Activated T-helper 1 cell treated with Interleukin-2 at 50 U/mL for 16 hours (primary cell): ENCODE measurements at places on chromosomes 13 and 19.

DNA sequence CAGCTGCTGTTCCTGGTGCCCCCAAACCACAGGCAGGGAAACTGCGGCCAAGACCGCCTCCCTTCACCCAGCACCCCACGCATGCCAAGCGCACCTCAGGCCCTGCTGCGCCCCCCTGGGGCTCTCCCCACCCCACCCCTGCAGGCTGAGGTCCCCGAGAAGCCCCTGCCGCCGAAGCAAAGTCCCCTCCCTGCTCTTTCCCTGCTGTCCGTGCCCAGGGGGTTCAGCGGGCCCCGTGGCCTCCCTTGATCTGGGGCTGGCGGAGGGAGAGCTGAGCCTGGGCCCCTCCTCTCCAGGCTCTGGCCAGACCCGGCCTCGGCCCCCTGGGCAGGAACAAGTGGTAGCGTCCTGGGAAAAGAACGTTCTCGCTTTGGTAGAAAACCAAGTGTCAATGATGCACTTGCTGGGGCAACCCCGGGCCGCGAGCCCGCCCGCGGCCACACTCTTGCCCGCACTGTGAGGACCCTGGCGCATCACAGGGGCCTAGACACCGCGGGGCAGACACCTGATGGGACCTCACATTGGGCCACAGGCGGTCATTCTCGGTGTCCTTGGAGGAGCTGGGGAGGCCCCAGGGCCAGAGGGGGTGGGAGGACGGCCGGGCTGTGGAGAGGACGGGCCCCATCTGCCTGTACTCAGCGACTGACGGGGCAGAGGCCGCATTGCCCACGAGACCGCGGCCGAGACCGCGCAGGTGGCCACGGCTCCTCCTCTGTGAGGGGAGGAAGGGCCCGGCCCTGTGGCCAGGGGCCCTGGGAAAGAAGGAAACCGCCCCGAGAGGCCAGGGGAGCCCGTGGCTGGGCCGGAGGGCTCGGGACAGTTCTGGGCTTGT lies 29.0 kb downstream of the GPX4 start:
- no peak for DNase-seq

DNA sequence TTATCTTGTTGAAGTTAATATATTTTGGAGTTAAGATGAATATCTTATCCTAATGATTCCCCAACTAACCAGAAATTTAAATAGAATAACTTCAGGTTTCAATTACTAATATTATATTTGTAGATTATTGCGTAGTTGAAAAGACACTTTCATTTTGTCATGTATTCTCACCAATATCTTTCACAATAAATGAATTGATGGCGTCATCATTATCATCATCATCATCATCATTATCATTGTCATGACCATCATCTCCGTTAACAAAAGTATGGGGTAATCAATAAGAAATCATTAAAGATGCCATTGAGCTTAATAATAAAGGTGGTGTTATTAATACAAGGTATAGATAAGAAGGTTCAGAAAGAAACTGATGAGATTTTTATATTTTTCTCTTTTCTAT lies 768.8 kb upstream of the SLC10A2 start:
- no peak for DNase-seq

GRCh38 chr19:13848340-13848677 lies 28.6 kb upstream of the NANOS3 start:
- no peak for DNase-seq

DNA sequence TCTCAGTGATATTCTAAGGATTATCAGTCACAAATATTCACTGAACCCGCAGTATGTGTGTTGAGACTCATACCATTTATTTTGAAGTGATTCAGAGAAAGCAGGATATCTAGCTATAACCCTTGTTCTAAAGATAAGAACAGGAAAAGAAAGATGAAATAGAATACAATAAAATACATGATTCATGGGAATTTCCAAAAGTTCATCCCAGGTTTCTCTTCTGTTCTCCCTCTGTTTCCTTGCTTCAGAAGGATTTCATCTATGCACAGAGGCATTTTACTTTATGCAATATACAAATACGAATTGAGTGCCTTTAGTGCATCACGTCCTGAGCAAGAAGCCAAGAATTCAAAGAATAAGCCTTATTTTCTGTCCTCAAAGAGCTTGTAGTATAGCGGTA lies 274.4 kb upstream of the GPC6 start:
- DNase-seq = no peak

DNA sequence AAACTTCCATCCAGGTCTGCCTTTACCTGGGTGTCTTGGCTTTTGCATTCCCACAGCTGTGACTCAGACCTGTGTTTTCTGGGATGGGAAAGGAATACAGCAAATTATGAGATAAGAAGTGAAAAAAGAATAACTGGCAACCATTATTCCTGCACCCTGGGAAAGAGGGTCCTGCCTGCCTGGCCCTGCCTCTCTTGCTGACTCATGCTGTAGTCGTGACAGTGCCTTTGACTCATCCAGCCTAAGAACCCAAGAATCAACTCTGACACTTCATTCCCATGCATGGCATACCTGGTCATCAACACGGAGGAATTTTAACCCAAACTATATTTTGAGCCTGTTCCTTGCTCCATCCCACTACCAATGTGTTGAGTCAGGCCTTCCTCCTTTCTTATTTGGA lies 185.4 kb upstream of the SERP2 start:
- DNase-seq = no peak

GRCh38 chr13:37769078-37769477 lies 100.5 kb downstream of the TRPC4 start:
- no peak for DNase-seq

- DNase-seq = no peak
These were observed 24.3 kb downstream of the LEUTX start for GRCh38 chr19:39802958-39803357.

DNA sequence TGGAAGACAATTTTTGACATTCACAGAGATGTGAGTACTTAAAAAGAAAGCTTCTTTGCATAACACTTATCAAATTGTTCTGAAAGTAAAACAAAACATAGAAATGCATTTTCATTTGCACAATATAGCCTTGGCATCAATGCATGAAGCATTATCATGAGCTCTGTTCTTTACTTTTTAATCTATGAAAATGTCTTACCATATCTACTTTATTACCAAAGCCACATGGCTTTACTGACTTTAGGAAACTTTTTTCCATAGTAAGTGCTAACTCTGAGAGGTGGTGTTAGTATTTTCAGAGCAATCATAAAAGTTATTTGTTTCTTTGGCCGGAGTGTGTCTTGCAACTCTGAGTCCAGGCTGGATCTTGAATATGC lies 10.5 kb downstream of the TNFRSF19 start:
- DNase-seq = no peak

GRCh38 chr13:37475966-37476365 lies 122.6 kb downstream of the POSTN start:
- no peak for DNase-seq

DNA sequence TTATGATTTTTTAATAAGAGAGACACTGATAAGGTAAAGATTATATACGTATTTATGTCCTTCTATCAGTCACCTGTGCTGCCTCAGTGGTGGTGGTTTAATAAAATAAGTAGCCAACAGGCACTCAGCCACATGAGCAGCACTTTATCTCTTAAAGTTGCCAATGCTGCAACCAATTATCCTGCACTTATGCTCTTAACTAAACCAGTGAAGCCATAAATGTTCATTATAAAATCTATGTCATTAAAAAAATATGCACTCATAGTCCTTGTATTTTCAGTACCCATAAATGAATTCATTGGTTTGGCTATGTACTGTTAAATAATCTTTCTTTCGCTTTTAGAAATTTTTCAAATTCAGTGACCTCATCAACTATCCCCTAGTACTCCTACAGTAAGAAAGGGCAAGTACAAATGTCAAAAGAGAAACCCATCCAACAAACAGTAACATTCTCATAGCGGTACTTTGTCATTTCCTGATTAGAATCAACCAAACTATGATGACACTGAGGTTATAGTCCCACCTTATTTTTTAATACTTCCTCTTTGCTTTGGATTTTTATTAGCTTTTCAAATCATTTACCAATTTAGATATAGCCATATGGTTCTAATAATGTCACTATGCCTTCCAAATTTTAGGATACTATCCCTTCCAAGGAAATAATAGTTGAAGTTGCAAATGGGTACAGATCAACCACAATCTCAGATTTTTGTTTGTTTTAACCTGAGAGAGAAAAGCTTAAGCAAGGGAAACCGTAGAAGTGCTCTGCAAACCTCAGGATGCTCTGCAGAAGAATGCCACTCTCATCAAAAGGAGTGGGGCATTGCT lies 190.9 kb downstream of the KLF12 start:
- DNase-seq = no peak

- DNase-seq = no peak
These were observed 92.7 kb upstream of the KLF12 start for GRCh38 chr13:74226791-74227475.

DNA sequence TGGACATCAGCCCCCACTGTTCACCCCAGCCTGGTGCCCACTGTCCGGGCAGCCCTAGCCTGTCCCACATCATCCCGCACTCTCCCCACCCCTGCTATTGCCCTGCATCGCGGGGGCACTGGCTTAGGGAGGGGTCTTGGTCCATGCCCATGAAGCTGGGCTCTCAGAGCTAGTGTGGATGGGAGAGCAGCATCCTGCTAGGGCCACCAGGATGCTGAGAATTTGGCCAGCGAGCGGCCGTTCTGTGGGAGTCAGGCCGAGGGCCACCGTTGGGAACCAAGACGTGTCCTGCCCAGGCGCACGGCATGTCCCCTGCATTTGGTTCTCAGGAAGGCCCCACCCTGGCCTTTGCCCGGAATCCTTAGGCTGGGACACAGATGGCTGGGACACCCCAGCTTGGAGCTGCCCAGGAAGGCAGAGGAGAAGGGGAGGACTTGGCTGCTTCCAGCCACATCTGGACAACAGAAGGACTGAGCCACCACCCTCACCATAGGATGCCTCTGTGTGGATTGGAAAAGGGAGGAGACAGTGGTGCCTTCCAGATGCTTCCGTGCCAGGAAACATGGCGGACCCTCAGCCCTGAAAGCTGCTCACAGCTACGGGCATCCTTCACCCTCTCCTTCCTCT lies 14.6 kb downstream of the ADGRE5 start:
- DNase-seq = no peak

DNA sequence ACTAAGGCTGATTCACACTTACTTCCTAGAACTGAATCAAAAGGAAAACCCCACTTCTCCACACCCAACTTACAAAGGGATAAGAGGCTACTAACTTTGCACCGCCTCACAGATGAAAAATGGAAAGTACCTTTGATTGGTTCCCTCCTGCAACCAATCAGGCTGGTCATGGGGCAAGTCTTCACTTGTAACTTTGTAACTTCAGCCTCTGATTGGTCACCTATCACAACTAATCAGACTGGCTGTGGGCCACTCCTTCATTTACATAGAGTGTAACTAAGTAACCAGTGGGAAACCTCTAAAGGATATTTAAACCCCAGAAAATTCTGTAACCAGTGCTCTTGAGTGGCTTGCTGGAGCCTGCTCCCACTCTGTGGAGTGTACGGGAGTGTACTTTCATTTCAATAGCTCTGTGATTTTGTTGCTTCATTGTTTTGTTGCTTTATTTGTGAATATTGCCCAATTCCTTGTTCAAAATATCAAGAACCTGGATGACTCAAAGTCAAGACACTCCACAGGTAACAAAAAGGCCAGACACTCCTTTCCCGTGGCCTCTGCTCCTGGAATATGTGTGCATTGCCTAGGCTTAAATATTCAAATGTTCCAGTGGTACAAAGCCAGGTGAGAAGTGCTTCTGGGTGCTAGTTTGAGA lies 50.5 kb downstream of the RFC3 start:
- DNase-seq = no peak

- DNase-seq = no peak
These were observed 661.3 kb upstream of the KLF12 start for GRCh38 chr13:74795526-74795925.

DNA sequence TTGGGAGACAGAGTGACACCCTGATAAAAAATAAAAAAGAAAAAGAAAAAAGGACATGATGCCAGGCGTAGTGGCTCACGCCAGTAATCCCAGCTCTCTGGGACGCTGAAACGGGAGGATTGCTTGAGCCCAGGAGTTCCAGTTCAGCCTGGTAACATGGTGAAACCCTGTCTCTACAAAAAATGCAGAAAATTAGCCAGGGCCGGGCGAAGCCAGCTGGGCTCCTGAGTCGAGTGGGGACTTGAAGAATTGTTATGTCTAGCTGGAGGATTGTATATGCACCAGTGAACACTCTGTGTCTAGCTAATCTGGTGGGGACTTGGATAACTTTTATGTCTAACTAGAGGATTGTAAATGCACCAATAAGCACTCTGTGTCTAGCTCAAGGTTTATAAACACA lies 32.3 kb downstream of the TMPRSS9 start:
- DNase-seq = no peak

DNA sequence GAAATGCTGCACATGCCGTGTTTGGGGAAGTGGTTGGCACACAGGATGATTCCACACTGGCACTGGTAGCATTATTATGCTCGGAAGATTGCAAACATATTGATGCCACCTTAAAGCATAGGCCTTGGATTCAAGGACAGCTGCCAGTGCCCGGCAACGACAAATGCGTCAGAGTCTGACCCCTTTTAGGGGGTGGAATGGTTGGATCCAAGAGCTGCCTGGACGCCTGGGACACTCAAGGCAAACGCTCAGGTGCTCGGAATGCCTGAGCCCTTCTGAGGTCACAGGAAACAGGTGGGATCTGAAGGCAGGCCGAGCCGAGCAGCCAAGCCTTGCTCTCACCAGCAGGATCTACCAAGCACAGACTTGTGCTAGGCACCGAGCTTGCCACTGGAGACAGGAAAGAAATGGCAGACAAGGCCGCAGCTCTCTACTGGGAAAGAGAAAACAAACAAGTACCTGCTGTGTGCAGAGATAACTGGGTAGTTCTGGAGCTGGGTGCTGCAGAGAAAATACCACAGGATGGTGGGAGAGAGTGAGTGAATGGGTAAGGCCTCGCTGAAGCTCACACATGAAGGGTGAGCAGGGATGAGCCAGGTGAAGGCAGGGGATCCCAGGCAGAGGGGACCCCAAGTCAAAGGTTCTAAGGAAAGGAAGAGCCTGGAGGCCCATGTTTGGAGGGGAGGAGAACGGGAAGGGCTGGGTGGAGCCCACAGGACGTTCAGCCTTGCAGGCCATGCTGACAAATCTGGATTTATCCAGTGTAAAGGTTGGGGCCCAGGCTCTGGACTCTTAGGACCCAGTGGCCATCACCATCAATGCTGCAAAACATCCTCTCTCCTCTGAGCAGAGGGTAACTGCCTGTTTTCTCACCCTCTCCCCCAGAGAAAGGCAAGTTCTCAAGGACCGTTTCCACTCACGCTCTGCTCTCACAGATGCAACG lies 9.2 kb downstream of the RANBP3 start:
- no peak for DNase-seq

GRCh38 chr13:49630580-49630979 lies 2.3 kb downstream of the ARL11 start:
- DNase-seq = no peak
